ENCODE measurements at places on chromosomes 13 and 19.

GRCh38 chr19:50514346-50515167, 844 bp upstream of the ASPDH start:
- no peak for DNase-seq

GRCh38 chr13:34151885-34152284, 333.9 kb downstream of the RFC3 start:
- no peak for DNase-seq

GRCh38 chr13:85536706-85537105, 262.5 kb downstream of the SLITRK6 start:
- no peak for DNase-seq

DNA sequence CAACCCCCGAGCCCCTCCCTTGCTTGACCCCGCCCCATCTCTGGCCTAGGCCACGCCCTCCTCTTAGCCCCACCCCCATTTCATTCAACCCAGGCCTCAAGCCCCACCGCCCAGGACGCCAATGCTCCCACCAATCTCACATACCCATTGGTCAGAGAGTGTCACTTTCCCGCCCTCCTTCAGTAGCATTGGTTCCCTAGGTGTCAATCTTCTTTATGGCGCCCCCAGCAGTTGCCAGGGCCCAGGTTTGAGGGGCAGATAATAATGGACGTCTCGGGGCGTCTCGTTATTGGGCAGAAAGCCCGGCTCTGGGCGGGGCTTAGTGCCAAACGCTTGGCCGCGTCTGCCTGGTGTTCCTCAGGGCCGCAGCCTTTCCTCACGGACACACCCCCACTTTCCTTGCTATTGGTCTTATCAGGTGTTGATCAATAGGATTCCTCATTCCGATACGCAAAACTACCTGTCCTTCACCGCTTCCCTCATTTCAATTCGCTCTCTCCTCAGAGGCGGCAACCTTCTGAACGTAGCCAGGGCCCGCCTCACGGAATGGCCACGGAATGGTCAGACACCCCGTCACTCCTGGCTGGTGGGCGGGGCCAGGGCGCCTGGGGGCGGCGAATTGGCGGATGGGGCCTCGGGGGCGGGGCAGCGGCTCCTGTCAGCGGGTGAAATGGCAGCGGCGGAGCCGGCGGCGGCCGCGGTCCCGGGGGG, at the start of gene EVI5L:
EVI5L (plus strand) TSS at position 658 of the 711 bp plus-strand sequence. CDS start 16,325 bp downstream, outside the sequence.
- peak; percentile 99 for DNase-seq

DNA sequence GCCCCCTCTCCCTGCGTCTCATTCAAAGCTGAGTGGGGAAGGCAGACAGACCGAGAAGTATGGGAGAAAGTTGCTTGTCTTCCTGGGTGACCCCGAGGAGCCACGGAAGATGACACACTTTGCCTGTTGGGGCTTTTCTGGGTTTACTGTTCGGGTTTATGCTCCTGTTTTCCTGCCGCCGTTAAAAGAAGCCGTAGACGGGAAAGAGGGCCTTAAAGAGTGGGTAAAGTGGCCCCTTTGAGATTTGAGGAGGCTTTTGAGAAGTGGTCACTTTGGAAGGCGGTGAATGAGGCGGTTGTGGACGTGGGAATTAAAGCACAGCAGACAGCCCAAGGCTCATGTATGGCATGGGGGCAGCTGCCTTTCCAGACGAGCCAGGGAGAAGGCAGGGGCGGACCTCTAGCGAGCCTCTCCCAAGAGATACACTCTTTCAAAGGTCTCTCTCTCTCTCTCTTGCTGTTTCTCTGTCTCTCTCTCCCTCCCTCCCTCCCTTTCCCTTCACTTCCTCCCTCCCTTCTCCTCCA, 493 bp upstream of the LHFPL6 start:
- no peak for DNase-seq

DNA sequence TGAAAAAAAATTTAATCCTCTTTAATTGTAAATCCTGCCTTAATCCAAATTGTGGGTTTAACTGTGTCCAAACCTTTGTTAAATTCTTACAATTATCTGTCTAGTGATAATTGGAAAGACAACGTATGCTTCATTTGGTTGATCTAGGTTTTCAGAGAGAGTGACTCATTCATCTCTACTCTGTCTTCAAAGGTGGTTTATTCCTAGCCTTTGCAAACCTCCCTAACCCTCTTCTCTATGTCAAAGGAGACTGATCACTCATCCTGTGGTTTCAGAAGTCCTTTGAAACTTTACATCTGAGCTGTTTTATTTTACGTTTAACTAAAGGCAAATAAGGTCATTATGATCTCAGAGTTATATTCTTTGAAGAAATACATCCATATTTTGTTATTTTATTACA, 8.8 kb upstream of the OXGR1 start:
- no peak for DNase-seq

GRCh38 chr13:21066946-21067345, 5.6 kb upstream of the LATS2 start:
- DNase-seq: no peak

- DNase-seq: no peak
These were observed 68.2 kb downstream of the RASL11A start for GRCh38 chr13:27338816-27339215.

DNA sequence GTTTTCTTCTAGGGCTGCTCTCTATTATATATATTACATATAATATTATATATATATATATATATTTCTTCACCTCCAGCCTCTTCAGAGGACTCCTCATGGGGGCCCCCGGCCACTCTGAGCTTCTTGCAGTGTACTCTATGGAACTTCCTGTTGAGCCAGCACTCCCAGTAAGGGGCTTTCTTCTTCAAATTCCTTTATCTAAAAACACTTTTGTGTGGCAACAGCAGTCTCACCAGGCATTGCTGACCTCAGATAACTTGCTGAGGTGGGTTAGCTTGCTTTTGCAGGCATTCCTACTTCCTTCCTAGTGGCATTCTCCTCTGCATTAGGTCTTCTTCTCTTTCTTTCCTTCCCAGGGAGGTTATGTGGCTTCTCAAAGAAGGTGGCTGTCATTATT, 381.5 kb downstream of the MYO16 start:
- DNase-seq: no peak

GRCh38 chr19:6887316-6887715, at the start of gene ADGRE1:
TSS of gene ADGRE1 (plus strand) at chr19:6887579. CDS start at chr19:6887609, 30 bp downstream.
- no peak for DNase-seq

DNA sequence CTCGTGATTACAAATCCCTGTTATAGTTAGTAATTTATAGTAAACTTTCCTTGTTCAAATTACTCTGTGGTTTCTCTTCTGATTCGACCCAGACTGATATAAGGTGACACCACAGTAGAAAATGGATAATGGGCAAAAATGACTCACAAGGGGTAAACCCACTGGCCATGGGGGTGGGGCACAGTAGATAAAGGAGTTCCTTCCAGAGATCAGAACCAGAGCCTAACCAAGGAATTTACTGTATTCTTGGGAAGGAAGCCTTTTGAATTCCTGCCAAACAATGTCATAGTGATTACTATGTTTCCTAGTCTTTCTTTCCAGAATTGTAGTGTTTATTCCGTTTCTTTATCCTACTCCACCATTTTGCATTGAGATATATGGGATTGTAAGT, 21.9 kb downstream of the MIR17HG start:
- DNase-seq: no peak

All from effector CD4-positive, alpha-beta T cell (primary cell).